ENCODE measurements at places on chromosomes 4 and X. TPM values are rescaled to one million over a fixed set of nuclear protein-coding genes. Genes with fewer than 3 reads are reported as not detected.

- peak; percentile 16 for DNase-seq
Measured at GRCh38 chr4:6768539-6768905, 14.0 kb upstream of the KIAA0232 start.

BDH2 gene
- 20.4 TPM for total RNA-seq

ARMCX4 gene
- 5.5 TPM for total RNA-seq

CENPVL1 gene
- total RNA-seq: not detected

DNA sequence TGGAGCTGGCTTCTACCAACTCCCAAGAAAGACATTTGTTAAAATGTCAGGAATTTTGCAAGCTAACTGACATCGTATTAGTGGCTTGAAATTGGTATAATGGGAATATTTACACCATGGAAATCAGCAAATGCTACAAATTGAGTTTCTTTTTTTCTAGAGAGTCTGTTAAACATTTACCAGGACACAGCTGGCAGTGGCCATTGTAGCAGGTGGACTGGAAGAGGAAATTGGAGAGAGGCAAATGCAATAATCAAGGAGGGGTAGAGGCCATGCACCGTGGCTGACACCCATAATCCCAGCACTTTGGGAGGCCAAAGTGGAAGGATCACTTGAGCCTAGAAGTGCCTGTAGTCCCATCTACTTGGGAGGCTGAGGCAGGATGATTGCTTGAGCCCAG is 32.9 kb upstream of the TSR2 start:
- DNase-seq: no peak

- no peak for DNase-seq
Measured at GRCh38 chrX:109774706-109775105, 41.6 kb upstream of the ACSL4 start.

DNA sequence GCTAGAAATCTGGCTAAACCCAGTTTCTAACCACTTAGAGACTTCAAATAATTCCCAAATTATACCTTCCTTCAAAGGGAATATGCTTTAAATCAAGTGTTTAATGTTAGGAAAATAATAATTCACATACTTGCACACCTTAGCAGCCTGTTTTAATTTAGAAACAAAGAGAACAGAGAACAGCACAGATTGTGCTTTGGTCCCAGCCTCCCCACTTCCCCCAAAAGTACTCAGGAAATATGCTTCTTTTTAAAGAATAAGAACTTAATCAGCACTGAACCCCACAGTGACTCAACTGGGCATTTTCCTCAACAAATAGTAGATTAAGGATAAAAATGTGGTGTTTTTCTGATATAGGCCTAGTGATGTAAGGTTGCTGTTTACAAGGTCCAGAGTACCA is 295.8 kb downstream of the GBA3 start:
- no peak for DNase-seq

- no peak for DNase-seq
Measured at GRCh38 chr4:165398570-165398969, 19.8 kb downstream of the CPE start.

DNA sequence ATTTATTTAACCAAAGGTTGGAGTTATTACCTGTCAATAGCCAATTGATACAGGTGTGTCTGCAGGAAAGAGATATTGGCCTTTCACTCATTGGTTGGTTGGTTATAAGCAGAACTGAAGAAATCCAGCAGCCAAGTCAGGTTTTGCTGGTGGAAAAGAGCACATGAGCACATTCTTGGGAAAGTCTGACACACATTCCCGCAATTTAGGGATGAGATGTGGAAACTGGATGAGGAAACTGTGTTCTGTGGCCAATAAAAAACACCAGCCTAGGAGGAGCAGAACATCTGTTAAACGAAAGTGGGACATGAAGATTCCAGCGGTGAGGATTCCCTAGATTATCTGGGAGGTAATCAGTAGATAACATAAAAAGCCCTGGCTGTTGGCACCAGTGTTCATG is 567.4 kb upstream of the CPEB2 start:
- no peak for DNase-seq

GABRG1 gene
- total RNA-seq: not detected

DNA sequence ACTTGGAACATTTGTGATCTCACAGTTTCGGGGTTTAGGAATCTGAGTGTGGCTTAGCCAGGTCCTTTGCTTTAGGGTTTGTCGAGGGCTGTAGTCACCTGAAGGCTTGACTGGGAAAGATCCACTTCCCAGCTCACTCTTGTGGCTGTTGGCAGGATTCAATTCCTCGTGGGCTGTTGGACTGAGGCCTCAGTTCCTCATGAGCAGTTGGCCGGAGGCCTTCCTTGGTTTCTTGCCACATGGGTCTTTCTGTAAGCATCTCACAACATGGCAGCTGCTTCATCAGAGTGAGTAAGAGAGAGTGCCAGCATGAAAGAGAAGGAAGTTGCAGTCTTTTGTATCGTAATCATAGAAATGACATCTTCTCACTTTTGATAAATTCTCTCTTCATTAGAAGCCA is 11.1 kb downstream of the TXLNG start:
- no peak for DNase-seq

- DNase-seq: no peak
Measured at GRCh38 chr4:26786916-26787315, 73.7 kb upstream of the STIM2 start.

GRCh38 chr4:34417160-34417559 is 1827.2 kb downstream of the ARAP2 start:
- no peak for DNase-seq

DKK2 gene
- not detected for total RNA-seq

ASMT gene
- not detected for total RNA-seq

- DNase-seq: no peak
Measured at GRCh38 chr4:155248002-155248896, 39.8 kb downstream of the NPY2R start.

- DNase-seq: no peak
Measured at GRCh38 chr4:140743194-140743931, 12.8 kb downstream of the TBC1D9 start.

DNA sequence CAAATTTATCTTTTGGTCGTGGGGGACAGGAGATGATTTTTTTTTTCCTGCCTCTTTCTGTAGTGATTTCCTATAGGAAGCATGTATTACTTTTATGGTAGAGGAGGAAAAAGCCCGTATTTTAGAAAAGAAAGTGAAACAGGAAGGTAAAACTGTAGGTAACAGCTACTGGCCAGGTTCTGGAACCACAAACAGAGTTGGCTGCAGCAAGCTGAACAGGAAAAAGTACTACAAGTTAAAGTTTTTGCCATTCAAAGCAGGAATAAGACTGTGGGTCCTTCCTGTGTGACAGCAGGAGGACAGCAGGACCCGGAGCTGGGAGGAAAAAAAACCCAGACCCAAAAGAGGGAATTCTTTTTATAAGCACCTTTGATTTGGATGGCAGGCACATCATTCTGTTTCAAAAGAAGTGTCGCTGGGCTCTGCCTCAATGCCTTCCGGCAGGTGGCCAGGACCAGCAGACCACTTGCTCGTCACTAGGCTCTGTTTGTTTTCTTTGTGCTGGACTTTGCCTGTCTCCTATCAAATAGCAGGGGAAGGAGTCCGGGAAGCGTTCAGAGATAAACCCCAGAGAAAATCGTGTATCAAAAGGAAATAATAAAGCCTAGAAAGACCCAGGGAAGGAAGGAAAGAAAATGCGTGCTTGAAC is 277.9 kb downstream of the ADGRA3 start:
- DNase-seq: no peak

SLC25A43 gene
- total RNA-seq: 3.2 TPM
